MG63 (cell line): ENCODE measurements at places on chromosomes 12 and 14.

GRCh38 chr14:81018684-81019083 lies 63.3 kb downstream of the TSHR start:
- no peak for DNase-seq

- no peak for DNase-seq
Measured at GRCh38 chr12:128682548-128683275, 141.0 kb downstream of the SLC15A4 start.

GRCh38 chr12:118925407-118925806 lies 55.9 kb upstream of the SRRM4 start:
- DNase-seq: no peak

DNA sequence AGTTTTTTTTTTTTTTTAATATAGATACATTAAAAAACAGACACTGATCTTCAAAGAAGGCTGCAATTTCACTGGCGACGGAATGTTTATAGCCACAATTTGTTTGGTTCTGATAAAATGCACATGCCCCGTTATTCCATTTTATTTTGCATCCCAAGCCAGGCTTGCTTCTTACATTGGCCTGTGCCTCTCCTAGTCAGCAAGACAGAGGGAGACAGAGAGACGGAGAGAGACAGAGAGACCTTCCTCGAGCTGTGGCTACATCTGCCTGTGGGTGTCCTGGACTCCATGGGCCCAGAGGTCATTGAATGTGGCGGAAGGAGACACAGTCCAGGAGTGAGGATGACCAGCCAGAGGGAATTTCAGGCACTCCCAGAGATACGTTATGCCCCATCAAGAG lies 926.6 kb downstream of the VRK1 start:
- no peak for DNase-seq

GRCh38 chr12:27583981-27584380 lies 60.0 kb downstream of the PPFIBP1 start:
- no peak for DNase-seq

GRCh38 chr14:68819260-68819691 lies 26.4 kb upstream of the ZFP36L1 start:
- peak; percentile 10 for DNase-seq

DNA sequence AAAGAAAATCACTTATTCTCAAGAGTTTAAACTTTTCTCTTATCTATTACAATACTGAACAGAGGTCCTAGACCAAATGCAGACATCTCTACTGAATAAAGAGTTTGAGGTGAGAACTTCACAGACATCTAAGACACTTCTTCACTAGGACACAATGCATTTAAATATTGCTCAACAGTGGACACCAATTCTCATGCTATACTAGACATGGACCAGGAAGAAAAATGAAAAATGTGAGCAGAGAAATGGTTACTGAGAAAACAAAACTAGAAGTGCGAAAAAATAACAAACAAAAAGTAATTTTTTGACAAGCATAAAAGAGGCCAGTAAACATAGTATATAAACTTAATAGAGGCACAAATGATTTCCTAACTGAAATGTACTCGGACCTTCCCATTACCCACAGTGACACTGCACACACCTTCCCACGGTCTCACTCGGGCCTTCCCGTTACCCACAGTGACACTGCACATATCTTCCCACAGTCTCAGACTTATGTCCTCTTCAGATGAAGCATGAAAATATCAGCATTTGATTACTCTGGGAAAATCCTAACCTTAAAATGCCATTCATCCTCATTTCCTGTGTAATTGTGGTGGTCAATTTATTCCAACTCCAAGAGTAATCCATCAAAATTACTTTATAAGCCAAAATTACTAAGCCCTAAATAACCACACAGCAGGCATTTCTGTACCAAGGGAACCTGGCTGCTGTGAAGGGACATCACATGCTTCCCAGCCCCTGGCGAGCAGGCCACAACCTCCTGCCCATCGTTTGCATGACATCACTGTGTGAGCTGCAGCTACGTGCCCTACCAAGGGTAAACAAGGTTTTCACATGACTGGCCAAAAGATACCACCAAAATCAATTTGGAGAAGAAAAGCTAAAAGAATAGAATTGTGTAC lies 6.4 kb downstream of the SLC15A4 start:
- peak; percentile 86 for DNase-seq

- DNase-seq: peak; percentile 90
Measured at GRCh38 chr14:49585803-49586672, at the start of gene RPS29. TSS of gene RPS29 (minus strand) at chr14:49586380. CDS start at chr14:49586346, 34 bp downstream.

DNA sequence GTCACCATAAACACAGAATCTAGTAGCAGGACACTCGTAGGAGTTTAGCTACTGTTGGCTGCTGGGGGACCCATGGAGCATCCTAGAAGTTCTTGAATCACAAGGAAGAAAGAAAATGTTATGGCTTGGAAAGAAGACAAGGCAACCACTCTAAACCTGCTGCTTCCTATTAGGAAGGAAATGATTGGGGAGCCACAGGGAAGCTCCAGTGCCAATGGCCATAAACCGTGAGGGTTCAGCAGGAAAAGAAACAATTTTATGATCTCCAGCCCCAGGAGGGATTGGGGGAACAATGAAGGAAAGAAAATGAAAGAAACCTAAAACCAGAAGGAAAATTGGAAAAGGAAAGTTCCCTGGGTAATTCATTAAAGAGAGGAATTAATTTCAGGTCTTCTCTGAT lies 372.0 kb downstream of the FUT8 start:
- DNase-seq: no peak

GRCh38 chr12:128570191-128571065 lies 253.3 kb downstream of the SLC15A4 start:
- DNase-seq: no peak

DNA sequence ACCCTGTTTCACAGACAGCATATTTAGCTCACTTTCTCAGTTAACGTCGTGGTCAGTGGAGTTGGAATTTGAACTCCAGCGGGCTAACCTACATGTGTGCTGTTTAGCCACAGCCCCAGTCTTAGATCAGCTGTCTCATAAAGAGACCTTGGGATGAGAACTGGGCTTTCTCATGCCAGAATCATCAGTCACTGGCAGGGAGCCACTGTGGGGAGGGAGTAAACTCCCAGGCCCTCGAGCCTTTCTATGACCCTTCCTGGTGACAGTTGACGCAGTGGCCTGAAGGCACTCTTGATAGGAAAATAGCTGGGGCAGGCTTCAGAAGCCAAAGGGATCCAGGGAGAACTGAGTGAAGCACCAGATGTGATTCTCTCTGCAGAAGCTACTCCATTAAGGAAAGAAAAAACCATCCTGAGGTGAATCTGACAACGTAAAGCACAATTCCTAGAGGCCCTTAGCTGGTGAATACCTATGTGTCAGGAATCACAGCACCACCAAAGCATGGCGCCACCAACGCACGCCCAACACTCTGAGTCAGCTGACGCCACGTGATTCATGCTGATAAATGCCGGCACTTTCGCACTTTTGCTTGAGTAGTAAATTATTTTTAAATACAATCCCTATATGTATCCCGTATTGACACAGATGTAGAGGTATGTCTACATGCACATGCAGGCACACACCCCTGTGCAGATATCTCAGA lies 279.6 kb upstream of the TMEM132C start:
- DNase-seq: peak; percentile 26

DNA sequence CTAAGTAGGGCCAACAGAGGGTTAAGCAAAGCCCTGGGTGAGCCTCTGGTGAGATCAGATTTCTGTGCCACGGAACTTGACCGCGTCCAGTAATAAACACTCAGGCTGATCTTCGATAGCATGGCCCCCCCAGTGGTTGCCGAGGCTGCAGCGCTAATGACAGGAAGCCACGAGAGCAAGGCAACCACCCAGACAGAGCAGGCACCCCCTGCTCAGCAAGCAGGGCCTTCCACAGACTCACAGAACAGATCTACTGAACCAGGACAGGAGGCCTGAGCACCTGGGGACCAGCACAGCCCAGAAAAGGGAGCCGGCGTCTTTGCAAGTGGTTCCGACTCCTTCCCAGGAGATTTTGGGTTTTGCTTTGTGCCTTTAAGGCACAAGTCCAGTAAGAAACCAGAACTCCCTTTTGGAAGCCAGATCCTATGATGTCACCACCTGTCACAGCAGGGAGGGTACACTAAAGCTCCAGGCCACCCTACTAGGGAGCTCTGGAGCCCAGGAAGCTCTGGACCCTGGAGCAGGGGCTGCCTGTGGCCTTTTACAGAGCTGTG lies 42.3 kb downstream of the BCL11B start:
- no peak for DNase-seq

DNA sequence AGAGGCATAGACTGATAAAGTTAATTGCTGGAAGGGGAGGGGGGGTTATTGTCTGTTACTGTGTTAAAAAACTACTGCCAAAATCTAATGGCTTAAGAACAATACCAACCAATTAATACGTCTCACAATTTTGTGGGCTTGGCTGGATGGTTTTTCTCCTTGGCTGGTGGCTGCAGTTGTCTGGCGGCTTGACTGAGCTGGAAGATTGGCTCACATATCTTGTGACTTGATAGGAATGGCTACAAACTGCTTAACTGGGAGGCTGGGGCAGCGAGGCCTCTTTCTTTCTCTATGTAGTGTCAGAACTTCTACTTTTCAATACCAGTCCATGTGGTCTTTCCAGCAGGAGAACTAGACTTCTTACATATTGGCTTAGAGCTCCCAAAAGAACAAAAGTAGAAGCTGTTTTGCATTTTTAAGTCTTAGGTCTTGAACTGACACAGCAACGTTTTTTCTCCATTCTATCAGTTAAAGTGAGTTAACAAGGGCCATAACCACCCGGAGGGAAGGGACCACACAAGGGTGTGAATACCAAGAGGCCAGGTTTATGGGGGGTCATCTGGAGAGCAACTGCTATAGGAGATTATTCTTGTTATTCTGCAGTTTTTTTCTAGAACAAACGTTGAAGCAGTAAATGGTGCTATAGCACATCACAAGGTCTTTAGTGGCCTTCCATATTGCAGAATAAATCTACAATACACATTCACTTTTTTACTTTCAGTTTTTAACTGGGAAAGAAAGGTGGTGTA lies 46.9 kb downstream of the ZDHHC17 start:
- DNase-seq: no peak

DNA sequence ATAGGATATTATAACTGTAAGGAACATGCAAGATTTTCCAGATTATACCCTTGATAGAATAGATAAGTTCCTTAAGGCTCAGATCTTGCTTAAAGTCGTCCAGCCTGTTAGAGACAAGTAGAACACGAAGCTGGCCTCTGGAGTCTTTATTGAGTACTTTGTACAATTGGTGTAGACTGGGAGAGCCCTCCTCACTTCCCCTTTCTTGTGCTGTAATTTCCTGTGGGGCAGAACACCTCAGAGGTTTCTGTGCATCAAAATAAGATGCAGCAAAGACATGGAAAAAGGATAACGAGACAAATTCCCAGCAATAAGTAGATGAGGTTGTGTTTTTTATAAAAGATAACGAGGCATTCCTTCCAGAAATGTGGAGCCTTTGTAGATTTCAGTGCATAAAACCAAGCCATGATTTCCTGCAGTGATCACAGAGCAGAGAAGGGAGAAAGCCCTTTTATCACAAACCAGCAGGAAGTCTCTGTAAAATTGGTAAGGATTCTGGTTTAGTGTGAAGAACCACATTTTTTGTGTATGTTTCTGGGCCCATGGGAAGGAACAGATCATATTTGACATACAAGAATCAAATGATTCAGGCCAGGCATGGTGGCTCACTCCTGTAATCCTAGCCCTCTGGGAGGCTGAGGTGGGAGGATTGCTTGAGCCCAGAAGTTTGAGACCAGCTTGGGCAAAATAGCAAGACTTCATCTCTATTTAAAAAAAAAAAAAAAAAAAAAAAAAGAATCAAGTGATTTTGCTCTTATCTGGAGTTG lies 18.0 kb downstream of the GPRC5A start:
- no peak for DNase-seq

- DNase-seq: no peak
Measured at GRCh38 chr14:92731622-92732115, 16.8 kb downstream of the LGMN start.

DNA sequence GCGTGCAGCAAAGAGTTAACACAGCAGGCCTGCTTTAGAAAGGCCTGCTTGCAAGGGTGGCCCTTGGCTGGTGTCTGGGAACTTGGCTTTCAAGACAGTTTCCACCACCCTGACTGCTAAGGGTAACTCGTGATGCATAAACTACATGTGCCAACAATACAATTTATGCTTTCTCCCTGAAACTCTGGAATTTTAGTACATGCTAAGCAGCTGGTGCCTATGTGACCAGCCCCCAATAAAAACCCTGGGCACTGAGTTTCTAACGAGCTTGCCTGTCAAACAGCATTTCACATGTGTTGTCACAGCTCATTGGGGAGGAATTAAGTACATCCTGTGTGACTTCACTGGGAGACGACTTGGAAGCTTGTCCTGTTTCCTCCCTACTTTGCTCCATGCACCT lies 133.1 kb downstream of the SLC5A8 start:
- peak; percentile 4 for DNase-seq

- DNase-seq: no peak
Measured at GRCh38 chr14:105258846-105259245, 10.5 kb downstream of the BTBD6 start.
